Activated CD4-positive, alpha-beta T cell treated with anti-CD3 and anti-CD28 coated beads, Interleukin-2, Interleukin-6, amounts not matched to agents 100 ng/mL and 50 ng/mL, durations not matched to agents 16 hours and 8 hours (primary cell): ENCODE measurements at places on chromosomes 6 and 20.

DNA sequence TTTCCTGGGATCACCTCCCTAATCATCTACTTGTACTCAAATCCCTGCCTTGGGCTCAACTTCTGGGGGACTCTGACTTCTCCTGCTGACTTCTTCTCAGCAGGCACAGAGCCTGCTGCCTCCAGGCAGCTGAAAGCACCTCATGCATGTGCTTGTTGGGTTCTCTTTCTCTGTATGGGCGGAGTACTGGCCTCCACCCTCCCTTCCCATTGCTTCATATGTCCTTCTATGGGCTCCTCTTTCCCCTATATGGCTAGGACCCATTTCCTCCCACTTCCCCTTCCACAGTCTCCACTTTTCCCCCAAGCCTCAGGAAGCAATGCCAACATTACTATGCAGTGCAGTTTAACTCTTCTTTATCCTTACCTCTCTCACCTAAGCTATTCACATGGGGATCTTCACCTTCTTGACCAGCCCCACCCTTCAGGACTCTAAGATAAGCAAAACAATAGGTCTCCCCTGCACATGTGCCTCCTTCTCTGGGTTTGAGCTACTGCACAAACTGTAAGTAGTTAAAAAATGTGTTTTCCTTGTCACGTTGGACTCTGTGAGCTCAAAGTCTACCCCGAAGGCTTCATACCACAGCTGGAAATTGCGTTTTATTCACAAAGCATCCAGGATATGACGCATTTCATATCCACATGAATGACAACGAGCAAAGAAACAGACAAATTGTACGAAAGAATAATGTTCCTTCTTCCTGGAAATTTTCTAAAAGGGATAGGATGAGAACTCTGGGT is 93.7 kb downstream of the CDS2 start:
- DNase-seq = no peak

GRCh38 chr6:111200350-111201243 is 113.3 kb downstream of the SLC16A10 start:
- no peak for DNase-seq

DNA sequence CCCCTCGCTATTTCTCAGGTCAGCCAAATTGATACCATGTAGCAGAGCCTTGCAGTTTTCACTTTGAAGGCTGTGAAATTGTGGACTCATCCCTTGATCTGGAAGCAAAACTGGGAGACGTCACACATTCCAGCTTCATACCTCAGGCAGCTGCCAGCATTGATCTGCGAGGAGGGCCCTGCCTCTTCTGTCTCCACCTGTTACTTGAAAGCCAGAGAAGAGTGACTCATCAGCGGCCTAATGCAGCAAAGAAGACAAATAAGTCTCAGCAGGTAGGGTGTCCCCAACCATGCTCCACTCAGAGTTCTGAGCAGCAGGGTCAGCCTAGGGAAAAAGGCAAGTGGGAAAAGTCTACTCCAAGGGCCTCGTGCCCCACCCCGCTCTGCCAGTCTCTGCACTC is 69.4 kb upstream of the BMP2 start:
- DNase-seq = no peak

DNA sequence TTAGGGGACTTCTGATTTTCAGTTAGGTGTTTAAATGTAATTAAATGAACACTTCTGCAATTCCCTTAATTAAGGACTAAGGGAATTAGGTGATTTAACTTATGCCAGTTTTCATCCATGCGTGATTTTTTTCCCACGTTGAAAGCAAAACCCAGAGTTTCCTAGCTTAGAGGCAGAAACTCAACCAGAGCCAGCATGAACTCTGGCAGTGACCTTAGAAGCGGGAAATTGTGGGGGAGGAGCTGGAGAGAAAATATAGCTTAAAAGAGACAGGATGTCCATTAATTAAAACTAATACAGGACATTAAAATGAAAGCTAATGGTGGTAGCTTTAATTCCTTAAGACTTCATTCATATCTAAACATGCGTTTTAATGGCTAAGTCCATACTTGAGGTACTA is 41.6 kb downstream of the IYD start:
- no peak for DNase-seq

GRCh38 chr20:23613676-23614075 is 8.0 kb upstream of the CST9 start:
- no peak for DNase-seq

DNA sequence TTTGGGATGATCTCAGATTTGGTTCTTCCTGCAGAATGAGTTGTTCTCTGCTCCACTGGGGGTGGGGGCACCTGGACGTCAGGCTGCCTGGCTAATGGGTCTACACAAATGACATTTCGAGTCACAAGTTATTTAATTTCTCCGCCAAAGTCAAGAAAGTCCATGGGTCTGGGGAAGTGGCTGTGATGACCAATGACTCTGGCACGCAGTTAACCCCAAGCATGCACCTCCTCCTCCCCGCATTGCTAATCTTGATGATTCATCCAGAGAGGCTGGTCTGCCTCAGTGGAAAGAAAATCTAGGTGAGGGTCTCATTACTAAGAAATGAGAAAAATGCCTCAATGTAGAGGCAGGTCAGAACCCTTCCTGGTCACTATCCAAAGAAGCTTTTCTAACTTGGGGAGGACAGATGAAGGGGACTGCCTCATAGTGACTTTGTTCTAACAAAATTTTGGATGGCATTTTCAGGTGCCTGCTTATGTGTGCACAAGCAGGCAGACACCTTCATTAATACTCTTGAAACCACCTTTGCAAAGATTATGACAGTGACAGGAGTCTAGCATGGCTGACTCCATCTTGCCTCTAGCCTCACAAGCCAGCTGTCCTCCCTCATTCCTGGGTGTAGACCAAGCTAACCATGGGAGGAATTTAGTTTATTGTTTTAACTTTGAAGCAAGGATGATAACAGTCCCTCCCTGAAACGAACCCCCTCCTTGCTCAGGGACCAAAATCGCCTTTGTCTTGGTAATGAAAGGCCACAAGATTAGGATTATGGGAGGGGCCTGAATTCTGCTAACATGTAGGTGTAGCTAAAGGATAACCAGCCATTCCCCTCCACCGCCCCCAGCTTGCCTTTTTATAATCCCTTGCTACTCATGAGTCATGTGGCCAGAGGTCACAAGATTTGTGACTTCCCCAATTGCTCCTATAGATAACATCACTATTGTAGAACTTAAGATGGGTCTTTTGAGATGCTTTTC is 98.6 kb upstream of the MRPS10 start:
- DNase-seq = peak; percentile 75

DNA sequence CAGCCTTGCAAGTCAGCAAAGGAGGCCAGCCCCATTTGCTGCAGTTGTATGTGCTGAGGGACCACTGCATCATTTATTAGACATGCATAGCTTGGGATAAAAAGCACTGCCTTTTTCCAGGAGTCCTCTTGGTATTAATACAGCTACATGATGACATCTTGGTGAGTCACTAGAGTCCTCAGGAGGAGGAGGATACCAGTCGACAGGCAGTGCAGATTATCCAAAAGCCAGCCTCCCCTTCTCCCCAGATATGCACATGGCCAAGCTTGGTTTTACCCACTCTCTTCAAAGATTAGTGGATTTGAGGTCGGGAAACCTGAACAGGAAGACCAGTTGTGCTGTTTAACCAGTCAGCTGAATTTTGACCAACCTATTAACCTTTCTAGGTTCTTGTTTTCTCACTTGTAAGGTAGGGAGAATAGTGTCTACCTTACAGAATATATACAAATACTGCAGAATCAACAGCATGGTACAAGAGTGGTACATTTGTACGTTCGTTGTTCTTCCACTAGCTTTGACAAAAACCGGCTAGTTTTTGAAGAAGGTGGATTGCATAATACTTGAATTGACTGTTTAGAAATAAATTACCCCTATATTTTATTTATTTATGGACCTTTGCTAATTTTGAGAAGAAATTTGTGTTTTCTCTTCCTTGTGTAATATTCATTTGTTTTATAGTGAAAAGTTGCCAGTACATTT is 31.9 kb downstream of the VAPB start:
- no peak for DNase-seq

DNA sequence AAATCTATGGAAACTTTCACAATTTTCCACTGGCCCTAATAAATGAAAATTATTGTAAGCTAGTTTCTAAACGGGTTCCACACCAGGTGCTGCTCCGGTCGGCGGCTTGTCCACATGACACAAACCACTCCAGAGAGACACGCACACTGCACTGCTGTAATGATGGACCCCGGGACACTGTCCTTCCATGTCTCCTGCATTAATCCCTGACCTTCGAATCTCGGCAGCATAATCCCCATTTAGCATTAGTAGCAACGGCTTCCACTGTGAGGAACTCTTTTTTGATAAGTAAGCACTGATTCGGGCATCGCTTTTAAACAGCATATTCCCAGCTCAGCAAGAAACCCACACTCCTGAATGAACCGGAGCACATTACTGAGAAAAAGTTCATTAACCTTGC is 43.5 kb downstream of the INSM1 start:
- no peak for DNase-seq

GRCh38 chr20:21559305-21559704 is 45.4 kb upstream of the NKX2-2 start:
- peak; percentile 80 for DNase-seq

DNA sequence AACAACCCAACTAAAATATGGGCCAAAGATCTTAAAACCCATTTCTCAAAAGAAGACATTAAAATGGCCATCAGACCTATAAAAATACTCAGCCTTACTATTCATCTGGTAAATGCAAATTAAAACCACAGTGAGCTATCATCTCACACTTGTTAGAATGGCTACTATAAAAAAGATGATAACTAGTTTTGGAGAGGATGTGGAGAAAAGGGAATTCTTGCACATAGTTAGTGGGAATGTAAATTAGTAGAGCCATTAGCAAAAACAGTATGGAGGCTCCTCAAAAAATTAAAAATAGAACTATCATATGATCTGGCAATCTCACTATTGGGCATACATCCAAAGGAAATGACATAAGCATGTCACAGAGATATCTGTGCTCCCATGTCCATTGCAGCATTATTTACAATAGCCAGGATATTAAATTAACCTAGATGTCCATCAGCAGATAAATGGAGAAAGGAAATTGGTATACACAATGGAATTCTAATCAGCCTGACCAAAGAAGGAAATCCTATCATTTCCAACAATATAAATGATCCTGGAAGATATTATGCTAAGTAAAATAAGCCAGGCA is 2.9 kb downstream of the SIRPB1 start:
- DNase-seq = no peak

- DNase-seq = peak; percentile 32
Measured at GRCh38 chr20:24781418-24781980, 167.6 kb upstream of the CST7 start.

GRCh38 chr6:44176762-44177509 is 18.3 kb downstream of the CAPN11 start:
- DNase-seq = peak; percentile 14

DNA sequence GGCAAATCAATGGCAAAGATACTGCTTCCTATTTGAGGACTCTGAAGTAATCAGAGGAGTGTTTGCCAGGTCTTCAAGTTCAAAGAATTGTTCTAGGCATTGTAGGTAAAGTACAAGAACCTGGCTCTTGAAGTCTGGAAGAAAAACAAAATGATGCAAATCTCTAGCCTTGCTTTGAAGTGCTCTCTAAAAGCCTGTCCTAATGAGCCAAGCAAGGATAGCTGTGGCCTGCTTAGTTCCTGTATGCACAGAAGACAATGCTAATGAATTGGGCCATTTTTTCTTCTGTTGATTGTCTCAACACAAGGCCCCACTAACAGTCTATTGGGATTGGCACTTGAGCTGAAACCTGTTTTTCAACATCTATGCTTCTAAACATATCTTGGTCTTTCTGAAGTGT is 165.0 kb upstream of the POU3F2 start:
- no peak for DNase-seq

GRCh38 chr6:39388606-39389483 is 66.3 kb upstream of the KCNK16 start:
- DNase-seq = no peak

DNA sequence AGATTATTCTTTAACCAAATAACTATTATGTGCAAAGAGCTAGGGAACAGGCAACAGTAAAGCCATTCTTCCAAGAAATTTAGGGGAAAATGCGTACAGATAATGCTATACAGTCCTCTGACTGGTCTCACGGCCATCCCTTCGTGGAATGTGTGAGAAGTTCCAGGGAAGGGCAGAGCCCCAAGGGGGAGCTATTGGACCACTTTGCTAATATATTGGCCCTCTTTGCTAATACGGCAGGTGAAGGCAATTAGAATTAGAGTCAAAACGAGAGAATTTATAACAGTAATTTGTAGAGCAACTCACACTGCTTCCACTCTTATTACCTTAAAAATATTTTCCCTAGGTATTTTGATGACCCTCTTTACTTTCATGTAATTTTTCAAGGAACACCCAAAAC is 140.4 kb downstream of the IMPG1 start:
- peak; percentile 7 for DNase-seq
